ENCODE measurements at places on chromosomes 1 and 21. TPM values are rescaled to one million over a fixed set of nuclear protein-coding genes. Genes with fewer than 3 reads are reported as not detected.

DNA sequence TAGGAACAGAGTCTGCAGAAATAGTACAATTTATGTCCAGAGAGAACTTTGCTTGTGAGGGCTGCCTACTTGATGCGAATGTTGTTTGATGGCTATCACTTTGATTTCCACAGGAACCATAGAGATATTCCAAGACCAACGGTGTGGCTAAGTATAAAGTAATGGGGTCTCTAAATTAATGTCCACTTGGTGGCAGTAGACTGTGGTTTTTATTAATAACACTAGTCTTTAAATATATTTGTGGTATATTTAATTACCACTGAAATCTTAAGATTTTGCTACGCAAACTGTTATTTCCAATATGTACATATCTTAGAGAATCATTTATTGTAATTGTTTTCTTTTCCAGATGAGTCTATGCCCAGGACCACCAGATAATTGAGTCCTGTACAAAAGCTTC, 647.9 kb downstream of the PLA2G4A start:
- H3K36me3 ChIP-seq, result no peaks in the 10 kb centered on the region
- H3K4me1 ChIP-seq, result no peaks in the 10 kb centered on the region
- no peak overlapping the region for H3K4me3 ChIP-seq
- no peaks in the 10 kb centered on the region for H3K27me3 ChIP-seq
- H3K27ac ChIP-seq, result no peak overlapping the region

GRCh38 chr1:111618081-111618480, 1.5 kb upstream of the RAP1A start:
- no peaks in the 10 kb centered on the region for H3K27me3 ChIP-seq
- peaks cover 57% of the 10 kb centered on the region for H3K4me1 ChIP-seq
- H3K27ac ChIP-seq, result peak overlapping the region; percentile 82
- peak overlapping the region; percentile 97 for H3K4me3 ChIP-seq
- peak; percentile 48 for ATAC-seq
- H3K36me3 ChIP-seq, result peaks cover 28% of the 10 kb centered on the region

GRCh38 chr1:233518344-233518743, 95.6 kb upstream of the KCNK1 start:
- H3K4me1 ChIP-seq, result no peaks in the 10 kb centered on the region
- H3K4me3 ChIP-seq, result no peak overlapping the region
- no peak overlapping the region for H3K27ac ChIP-seq
- ATAC-seq, result no peak
- peaks cover 7% of the 10 kb centered on the region for H3K27me3 ChIP-seq
- H3K36me3 ChIP-seq, result no peaks in the 10 kb centered on the region

DNA sequence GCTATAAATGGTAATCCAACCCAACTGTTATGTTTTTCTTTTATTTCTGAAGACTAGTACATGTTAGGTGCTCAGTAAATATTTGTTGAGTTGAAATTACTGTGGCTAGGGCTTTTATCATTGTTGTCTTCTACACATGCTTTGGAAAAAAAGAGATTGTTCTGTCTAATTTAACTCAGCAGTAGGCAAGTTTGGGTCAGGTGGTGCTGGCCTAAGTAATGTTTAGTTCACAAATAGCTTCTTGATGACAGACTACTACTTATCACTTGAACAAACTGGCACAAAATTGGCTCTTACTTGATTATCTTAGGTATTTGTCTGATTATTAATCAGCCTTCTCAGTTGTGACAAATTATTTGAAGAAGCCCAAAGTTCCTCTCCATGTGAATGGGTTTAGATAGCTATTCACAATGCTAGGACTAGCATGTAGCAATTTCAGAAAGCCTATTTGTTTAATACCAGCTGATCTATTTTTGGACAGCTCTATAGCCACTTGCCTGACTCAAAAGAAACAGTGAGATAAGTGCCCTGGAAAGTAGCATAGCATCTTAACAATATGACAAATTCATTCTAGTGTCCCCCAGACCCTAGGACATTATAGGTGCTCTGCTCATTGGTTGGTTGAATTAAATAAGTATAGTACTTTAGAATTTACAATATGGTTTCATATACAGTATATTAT, 32.6 kb downstream of the TMEM200B start:
- H3K4me1 ChIP-seq, result no peaks in the 10 kb centered on the region
- H3K27me3 ChIP-seq, result no peaks in the 10 kb centered on the region
- no peak overlapping the region for H3K4me3 ChIP-seq
- no peak for ATAC-seq

The OR6N1 gene
- not detected for total RNA-seq

DNA sequence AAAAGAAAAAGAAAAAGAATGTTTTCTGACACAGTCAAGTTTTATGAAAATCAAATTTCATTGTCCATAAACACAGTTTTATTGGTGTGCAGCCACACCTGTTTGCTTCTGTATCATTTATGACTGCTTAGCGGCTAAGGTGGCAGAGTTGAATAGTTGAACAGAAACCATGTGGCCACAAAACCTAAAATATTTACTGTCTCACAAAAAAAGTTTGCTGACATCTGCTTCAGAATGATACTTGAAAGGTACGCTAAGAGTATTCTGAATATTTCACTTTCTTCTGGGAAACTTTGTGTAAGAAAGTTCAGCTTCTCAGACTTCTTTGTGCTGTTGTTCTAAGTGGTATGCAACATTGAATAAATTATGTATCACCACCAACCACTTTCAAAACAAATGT, 6.2 kb downstream of the KCNK1 start:
- peaks cover 36% of the 10 kb centered on the region for H3K27me3 ChIP-seq
- no peaks in the 10 kb centered on the region for H3K36me3 ChIP-seq
- no peaks in the 10 kb centered on the region for H3K4me1 ChIP-seq
- H3K4me3 ChIP-seq, result no peak overlapping the region
- ATAC-seq, result peak; percentile 50
- no peak overlapping the region for H3K27ac ChIP-seq

DNA sequence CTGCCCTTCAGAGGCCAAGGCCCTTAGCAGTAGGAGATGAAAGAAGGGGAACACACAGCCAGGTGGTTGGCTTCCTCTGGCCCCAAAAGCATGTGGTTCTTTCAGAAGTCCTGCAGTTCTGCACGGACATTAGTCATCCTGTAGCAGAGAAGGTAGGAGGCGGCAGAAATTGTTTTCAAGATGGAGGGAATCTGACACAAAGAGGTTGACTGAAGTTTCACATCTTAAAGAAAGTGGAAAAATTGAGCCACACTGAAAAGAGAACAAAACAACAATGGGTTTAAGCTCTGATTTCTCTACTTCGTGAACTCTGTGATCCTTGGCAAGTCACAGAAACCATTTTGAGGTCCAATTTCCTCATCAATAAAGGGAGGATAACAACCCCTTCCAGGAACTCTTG, 125.3 kb upstream of the DNAH14 start:
- peaks cover 4% of the 10 kb centered on the region for H3K27me3 ChIP-seq
- ATAC-seq, result peak; percentile 68
- H3K36me3 ChIP-seq, result no peaks in the 10 kb centered on the region
- no peak overlapping the region for H3K27ac ChIP-seq
- no peak overlapping the region for H3K4me3 ChIP-seq

The FCRLA gene
- total RNA-seq, result not detected

- H3K27me3 ChIP-seq, result peaks cover 23% of the 10 kb centered on the region
- no peak overlapping the region for H3K27ac ChIP-seq
- H3K36me3 ChIP-seq, result no peaks in the 10 kb centered on the region
- no peak for ATAC-seq
- no peak overlapping the region for H3K4me3 ChIP-seq
Measured at GRCh38 chr1:208045463-208046260, 134.7 kb upstream of the CD34 start.

- peak overlapping the region; percentile 78 for H3K27ac ChIP-seq
- H3K36me3 ChIP-seq, result peaks cover 6% of the 10 kb centered on the region
- H3K4me1 ChIP-seq, result peaks cover 5% of the 10 kb centered on the region
- H3K27me3 ChIP-seq, result no peaks in the 10 kb centered on the region
- peak overlapping the region; percentile 7 for H3K4me3 ChIP-seq
- ATAC-seq, result peak; percentile 97
Measured at GRCh38 chr1:169138866-169139670, 32.6 kb downstream of the ATP1B1 start.

The NR1I3 gene
- total RNA-seq, result not detected

The BNIPL gene
- 1.4 TPM for total RNA-seq

DNA sequence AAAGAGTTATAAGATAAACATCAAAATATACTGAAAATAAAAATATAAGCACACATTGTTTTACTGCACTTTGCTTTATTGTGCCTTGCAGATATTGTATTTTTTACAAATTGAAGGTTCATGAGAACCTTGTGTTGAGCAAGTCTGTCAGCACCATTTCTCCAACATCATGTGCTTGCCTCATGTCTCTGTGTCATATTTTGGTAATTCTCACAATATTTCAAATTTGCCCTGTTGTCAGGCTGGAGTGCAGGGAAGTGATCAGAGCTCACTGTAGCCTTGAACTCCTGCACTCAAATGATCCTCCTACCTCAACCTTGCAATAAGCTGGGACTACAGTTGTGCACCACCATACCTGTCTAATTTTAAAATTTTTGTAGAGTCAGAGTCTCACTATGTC, 21.3 kb upstream of the CNIH3 start:
- no peak overlapping the region for H3K4me3 ChIP-seq
- H3K36me3 ChIP-seq, result no peaks in the 10 kb centered on the region
- ATAC-seq, result no peak
- no peaks in the 10 kb centered on the region for H3K4me1 ChIP-seq
- no peak overlapping the region for H3K27ac ChIP-seq

The ILDR2 gene
- total RNA-seq, result 5.0 TPM

The GBP6 gene
- total RNA-seq, result 0.28 TPM

The S100A7A gene
- total RNA-seq, result not detected

- H3K4me1 ChIP-seq, result peaks cover 21% of the 10 kb centered on the region
- no peaks in the 10 kb centered on the region for H3K27me3 ChIP-seq
- H3K4me3 ChIP-seq, result peak overlapping the region; percentile 73
Measured at GRCh38 chr21:31326522-31327242, 17.4 kb downstream of the TIAM1 start.

The FAM151A gene
- total RNA-seq, result not detected

The PGLYRP3 gene
- not detected for total RNA-seq

The FAAH gene
- total RNA-seq, result 2.1 TPM

The OR2L8 gene
- not detected for total RNA-seq

DNA sequence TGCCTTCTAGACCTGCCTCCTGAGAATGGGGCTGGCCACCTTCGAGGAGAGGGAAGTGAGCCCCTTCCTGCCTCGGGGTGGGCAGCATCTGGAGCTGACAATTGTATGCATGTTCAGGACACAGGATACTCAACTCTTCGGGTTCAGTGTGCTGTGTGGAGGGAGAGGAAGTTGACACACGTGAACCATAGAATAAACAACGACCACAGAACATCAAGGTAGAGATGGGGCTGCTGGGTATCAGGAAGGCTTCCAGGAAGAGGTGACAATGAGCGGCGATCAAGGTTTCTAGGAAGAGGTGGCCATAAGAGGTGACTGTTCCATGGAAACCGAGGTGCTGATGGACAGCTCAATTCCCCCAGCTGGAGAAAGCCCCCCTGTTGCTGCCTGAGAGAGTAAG, 22.0 kb downstream of the UBIAD1 start:
- H3K4me1 ChIP-seq, result peaks cover 30% of the 10 kb centered on the region
- no peaks in the 10 kb centered on the region for H3K27me3 ChIP-seq
- H3K4me3 ChIP-seq, result peak overlapping the region; percentile 39
- peak overlapping the region; percentile 84 for H3K27ac ChIP-seq
- peaks cover 33% of the 10 kb centered on the region for H3K36me3 ChIP-seq

All from activated T-helper 17 cell treated with anti-CD3 and anti-CD28 coated beads, Interleukin-2, amount 50 U/mL, for 72 hours (primary cell).